ENCODE measurements at places on chromosomes 7 and 10.

- DNase-seq: no peak
These were observed 17.4 kb downstream of the KLHL7 start for GRCh38 chr7:23123007-23123406.

- DNase-seq: no peak
These were observed 7.9 kb downstream of the GPR146 start for GRCh38 chr7:1052031-1052818.

- no peak for DNase-seq
These were observed 2.2 kb downstream of the PDCD4 start for GRCh38 chr10:110873951-110874350.

GRCh38 chr7:101538596-101539459 lies 90.3 kb downstream of the MYL10 start:
- no peak for DNase-seq

DNA sequence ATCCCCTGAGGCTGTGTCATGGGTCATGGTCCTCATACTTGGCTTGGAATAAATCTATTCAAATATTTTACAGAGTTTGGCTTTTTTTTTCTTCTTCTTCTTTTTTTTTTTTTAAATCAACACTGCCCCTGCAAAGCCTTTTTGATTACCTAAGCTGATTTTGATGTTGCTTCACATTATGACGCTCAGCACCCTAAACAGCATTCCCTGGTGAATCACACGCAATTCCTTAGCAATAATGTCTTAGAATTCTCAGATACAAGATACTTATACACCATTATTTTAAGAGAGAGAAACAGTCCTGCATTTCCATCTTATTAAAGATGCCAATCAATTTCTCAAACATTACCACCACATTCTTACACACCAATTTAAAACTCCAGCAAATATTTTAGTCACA lies 323.7 kb upstream of the IGFBP3 start:
- no peak for DNase-seq

DNA sequence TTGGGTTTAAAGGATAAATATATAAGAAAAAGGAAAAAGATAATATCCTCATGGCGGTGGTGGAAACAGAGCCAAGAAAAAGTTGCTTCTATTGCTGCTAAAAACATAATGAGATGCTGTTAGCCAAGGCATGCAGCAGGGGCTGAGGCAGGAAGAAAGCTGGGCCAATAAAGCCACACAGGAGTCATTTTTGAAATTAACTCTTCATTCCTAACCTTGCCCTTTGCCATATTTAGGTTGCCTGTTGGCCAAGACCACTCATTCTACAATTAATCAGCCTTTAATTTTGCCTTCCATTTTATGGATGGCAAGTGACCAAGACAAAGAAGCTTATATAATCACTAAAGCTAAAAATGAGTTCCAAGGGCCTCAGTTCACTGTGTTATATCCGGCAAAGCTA lies 58.2 kb downstream of the ARMH3 start:
- DNase-seq: no peak

DNA sequence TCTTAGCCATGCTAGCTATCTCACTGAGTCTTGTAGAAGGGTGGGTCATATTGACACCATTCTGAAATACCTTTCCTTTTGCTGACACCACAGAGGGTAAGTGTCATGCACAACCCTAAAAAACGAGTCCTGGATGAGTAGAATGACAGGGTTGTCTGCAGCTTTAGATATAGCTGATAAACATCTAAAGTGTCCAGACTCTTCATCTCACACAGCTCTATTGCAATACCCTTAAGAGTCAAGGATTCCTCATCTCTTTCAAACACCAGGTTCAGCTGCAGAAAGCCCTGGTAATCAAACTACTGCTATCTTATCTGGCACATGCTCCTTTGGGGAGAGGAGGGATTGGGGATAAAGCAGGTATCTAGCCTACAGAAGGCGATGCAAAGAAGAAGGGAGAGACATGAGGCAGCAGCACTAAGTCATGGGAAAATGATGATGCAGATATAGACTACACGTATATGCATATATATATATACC lies 127.0 kb downstream of the ANK3 start:
- DNase-seq: no peak

- DNase-seq: no peak
These were observed 393.1 kb downstream of the EXOC4 start for GRCh38 chr7:133645884-133646391.

- DNase-seq: no peak
These were observed 93.0 kb downstream of the HGF start for GRCh38 chr7:81676813-81677212.

DNA sequence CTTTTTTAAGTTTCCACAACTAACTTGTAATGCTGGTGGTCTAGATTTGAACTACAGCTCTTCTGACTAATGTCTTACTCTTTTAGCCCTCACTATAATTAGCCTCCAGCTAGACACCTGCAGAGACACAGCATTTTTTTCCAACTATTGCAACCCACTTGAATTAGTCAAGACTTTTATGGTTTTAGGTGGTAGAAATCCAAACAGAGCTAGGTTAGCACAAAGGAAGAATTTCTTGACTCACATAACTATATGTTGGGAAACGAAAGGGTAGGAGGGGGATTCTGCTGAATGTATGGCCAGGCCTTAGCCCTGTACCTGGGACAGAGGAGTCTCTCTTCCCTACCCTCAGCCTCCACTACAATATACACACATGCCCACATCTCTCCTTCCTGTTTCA lies 586.1 kb downstream of the INHBA start:
- no peak for DNase-seq

DNA sequence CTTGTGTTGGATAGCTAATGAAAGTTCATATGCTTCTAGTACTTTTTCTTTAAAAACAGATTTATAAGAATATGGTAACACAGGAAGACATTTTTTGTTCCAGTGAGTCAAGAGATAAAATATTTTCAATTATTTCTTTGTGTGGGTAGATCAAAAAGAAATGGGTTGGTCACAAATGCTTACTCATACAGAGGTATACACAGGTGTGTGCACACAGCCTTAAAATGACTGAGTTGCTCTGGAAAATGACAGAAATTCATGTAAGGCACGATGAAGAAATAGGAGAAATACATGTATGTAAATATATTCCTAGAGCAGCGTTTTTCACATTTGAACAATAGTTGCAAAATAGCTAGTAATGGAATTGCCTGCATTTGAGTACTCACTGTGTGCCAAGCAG lies 66.0 kb downstream of the ST7 start:
- no peak for DNase-seq

DNA sequence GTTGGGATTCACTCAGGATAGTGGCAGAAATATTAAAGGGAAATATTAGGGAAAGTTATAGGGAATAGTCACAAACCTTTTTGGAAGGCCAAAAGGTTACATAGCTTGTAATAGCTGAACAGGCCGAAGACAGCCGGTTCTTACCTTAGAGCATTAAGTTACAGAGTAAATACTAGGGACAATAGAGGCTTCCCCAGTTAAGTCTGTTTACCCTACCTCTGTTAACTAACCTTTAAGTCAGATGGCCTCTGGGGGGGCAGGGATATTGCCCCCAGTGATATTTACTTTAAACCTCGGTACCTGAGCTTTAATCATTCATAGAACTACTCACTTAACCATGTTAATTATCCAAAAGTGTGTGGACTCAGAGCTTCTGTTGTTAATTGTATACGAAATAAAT lies 7.4 kb downstream of the POLR1F start:
- DNase-seq: no peak

GRCh38 chr10:55058800-55059199 lies 257.8 kb upstream of the PCDH15 start:
- no peak for DNase-seq

DNA sequence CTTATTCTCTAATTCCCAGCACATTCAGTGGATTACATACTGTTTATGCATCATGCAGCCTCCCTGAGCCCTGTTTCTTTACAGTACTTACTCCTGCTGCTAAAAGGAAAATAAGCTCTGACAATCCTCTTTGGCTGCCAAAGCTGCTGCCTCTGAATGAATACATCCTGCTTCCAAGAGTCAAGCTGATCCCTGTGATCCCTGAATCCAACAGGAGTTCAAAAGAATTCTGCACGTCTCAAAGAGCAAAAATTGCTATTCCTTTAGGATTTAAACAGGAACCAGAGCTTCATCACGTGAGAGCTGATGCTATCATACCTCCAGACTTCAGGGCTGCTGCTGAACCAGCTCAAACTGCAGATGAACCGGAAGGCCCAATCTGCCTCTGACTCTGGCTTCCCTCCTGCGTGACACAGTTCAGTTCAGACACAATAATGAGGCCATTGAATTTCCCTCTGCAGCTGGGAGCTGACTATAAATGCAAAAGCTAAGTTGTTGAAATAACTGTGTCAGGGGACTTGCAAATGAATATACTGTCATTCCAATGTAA lies 851.0 kb upstream of the PHF14 start:
- DNase-seq: no peak

DNA sequence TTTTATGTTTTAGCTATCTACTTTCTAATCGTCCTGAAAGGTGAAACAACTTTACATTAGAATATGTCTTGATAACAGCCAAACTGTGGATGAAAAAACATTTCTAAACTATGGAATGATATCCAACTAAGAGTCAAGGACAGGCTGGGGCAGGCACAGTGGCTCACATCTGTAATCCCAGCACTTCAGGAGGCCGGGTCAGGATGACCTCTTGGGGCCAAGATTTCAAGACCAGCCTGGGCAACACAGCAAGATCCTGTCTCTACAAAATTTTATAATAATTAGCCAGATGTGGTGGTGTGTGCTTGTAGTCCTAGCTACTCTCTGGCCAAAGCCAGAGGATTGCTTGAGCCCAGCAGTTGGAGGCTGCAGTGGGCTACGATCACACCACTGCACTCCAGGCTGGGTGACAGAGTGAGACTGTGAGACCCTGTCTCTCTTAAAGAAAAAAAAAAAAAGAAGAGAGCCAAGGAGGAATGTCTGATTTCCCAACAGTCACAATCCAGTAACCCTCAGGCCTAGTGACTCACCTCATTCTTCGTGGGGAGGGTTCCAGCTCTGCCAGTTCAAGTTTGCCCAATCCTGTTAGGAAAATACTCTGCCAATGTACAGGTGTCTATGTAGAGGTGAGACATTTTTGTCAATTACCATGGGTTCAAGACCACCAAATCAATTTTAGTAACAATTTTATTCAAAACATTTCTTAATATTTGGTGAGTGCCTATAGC lies 14.6 kb upstream of the FZD1 start:
- no peak for DNase-seq

DNA sequence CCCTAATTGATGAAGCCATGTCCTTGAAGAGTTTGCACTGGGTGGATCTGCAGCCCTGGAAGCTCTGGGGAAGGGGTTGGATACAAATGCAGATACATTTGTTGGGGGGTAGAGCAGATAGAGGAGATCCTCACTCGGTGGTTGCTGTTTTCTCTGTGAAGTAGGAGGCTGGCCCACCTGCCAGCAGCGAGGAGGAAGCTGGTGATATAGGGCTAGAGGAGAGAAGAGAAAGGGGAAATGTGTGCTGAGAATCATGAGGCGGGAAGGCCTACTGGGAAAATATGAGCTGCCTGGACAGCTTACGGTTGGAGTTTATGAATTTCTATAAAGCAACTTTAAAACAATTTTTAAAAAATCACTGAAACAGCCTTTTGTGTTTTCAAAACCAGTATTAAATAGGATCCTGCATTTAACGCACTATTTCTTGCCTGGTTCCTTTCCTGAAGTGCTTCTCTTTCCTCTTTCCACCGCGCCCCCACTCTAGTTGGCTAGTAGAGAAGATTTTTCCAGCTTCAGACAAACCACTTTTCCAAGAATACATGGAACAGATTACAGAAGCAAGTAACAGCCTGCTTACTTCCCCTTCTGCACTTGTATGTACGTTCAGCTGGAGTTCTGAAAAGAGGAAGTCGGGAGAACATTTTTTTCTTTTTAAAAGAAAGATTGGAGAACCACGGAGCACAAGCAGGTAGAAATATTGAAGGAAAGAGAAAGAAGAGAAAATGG lies 100.6 kb upstream of the GLCCI1 start:
- DNase-seq: no peak

DNA sequence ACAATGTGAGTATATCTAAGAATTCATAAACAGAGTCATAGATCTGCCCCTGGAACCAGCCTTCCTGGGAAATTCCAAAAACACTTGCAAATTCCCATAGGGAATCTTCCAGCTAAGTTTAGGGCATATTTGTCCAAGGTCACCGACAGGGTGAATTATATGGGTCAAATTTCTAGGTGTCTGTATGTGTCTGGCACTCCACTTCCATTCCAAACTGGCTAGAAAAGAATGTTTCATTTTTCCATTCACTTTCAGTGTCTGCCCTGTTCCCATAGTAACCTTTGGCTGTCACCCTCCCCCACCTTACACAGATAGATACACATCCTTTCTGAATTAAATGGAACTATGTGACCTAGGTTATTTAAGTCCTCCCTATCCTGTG lies 230.9 kb downstream of the CREB5 start:
- DNase-seq: no peak

GRCh38 chr10:131876017-131876416 lies 24.8 kb upstream of the PPP2R2D start:
- no peak for DNase-seq

GRCh38 chr10:9296190-9296589 lies 1241.7 kb downstream of the GATA3 start:
- DNase-seq: no peak

DNA sequence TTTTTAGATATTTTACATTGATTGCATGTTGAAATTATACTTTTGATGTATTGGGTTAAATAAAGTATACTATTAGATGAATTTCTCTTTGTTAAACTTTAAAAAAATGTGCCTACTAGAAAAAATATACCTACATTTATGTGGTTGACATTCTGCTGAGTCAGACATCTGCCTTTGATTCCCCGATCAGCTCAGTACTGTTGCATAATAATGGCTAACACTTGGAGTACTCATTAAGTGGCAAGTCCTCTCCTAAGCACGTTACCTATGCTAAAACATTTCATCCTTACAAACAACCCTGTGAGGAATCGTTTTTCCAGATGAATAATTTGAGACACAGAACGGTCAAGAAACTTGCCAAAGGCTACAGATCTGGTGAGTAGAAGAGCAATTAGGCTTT lies 14.0 kb upstream of the SEM1 start:
- no peak for DNase-seq

DNA sequence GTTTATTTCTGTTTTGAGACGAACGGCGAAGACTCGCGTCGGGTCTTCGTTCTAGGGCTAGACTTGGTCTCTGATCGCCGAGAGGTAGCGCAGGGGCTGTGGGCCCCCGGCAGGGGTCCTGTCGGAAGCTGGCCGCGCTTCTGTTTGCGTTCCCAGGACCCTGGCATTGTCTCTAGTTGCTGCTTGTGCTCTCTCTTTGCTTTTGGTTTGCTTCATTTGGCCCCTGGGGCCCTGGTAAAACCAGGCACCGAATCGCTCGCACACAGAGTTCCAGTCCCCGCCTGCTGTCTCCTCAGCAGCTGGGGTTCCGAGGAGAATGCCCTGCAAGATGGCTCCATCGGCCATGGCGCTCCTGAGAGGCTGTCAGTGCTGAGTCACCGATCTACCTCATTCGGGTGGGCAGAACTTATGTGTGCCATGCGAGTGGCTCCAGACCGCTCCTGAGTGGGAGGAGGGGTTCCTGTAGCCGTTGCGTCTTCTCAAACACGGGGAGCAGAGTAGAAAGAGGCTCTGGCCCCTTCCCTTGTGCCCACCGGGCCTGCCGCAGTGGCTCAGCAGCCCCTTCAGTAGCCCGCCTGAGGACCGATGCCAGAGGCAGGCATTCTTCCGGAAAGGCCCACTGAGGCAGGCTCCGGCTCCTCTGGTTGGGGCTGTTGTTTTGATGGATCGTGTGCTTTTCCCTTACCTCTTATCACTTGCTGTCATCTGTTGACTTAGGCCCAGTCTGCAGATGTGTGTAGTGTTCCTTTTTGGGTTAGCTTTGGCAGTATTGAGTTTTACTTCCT lies 826 bp downstream of the CHPF2 start:
- no peak for DNase-seq

Data from uterus (tissue), 4 donors.